ENCODE measurements at places on chromosomes 12 and 14.
A peak's percentile ranks its signal among the peaks of the same experiment; 100 is the strongest.

- no peak for DNase-seq
These were observed 111.6 kb upstream of the EGLN3 start for GRCh38 chr14:34062353-34062973.

DNA sequence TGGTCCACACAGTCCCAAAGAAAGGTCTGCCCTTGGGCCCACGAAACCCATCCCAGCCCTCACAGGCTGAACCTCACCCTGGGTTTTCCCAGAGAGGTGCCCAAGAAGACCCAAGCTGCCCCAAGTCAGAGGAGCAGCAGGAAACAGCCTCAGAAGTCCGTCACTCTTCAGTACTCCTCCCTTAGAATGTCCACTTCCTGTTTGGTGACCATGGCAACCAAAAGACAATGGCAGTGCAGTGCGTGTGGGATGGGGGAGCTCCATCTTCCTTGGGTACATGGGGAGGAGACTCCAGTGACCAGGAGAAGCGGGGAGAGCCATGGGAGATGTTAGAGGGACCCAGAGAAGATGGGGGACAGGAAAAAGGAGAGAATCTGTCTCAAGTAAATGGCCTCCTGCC is 11.3 kb downstream of the SELPLG start:
- DNase-seq: no peak

GRCh38 chr14:67705211-67705610 is 3.5 kb downstream of the RDH12 start:
- no peak for DNase-seq

GRCh38 chr12:109718390-109718789 is 4.8 kb downstream of the FAM222A start:
- no peak for DNase-seq

DNA sequence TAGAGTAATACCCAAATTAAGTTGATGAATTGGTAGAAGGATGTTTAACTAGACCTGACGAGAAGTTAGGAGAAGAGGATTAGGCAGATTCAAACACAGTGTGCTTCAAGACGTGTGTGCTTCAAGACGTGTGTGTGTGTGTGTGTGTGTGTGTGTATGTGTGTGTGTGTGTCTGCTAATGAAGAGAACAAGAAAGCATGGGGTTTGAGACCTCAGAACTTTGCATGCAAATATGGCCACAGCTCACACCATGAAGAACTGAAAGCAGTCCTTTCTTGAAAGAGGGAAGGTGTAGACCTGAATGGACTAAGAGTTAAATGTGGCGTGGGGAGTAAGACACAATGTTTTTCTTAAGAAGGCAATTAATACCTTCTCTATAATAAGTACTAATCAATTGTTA is 32.5 kb upstream of the SSPN start:
- no peak for DNase-seq

- DNase-seq: peak; percentile 52
These were observed 201.9 kb downstream of the PHETA1 start for GRCh38 chr12:111166779-111167540.

DNA sequence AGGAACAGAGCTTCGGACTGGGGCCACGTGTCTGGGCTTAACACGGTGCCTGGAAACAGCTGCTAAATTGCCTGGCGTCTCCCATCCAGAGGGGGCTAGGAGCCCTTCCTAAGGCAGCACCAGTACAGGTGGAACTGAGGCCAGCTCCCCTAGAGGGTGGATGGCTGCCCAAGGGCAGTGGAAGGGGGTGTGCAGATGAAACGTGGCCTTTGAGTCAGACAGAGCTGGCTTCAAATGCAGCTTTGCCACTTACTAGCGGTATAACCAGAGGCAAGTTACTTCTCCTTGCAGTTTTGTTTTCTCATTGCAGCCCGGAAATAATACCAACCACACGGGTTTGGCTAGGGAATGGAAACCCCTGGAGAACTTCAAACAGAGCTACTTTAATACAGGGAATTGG is 59.3 kb upstream of the SLC24A4 start:
- no peak for DNase-seq

DNA sequence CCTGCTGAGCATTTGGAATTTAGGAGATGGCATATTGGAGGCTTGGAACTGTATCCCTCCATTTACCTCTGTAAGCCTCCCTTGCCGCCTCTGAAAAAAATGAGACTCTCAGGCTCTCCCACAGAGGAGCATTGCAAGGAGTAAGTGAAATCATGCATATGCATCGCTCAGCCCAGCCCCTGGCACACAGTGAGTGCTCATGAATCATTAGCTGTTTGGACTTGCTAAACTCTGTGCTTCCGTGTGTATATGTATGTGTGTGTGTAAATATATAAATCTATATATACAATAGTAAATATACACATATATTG is 17.1 kb upstream of the TBX3 start:
- no peak for DNase-seq

DNA sequence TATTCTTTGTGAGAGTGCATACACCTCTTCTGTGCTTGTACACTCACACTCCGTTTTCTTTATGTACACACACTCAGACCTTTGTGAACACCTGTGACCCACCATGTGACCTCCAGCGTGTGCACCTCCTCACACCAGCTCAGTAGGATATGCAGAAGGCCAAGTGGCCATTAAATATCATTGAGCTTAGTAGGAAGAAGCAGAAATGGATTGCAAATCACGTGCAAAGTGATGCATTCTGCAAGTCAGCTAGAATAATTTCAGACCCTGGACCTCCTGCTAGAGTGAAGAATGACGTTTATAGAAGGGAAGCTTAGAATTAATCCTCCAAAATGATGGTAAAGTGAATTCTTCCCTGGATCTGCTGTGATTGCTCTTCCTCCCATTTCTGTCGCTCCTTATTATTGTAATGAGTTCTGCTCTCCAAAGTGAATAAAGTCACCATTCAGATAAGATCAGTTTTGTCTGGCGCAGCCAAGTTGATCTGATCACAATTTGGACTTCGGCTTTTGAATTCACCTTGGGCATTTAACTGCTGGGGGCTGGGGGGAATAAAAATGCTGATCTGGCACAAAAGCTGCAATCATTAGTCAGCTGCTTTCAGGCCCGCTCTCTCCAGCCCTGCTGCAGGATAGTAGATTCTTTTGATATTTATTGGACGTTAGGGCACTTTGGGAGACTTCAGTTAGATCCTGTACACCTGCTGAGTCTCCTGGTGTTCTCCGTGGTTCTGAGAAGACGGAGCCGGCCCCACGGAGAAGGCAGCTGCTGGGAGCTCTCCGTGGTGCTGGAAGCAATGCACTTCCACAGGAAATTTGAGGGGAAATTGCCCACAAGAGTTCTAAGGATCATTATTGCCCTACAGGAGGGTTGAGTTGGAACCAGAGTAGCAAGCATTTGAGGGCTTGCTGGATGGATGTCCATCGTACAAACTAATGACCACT is 12.4 kb upstream of the NRXN3 start:
- DNase-seq: no peak

GRCh38 chr12:121810833-121811433 is 7.1 kb downstream of the SETD1B start:
- no peak for DNase-seq

DNA sequence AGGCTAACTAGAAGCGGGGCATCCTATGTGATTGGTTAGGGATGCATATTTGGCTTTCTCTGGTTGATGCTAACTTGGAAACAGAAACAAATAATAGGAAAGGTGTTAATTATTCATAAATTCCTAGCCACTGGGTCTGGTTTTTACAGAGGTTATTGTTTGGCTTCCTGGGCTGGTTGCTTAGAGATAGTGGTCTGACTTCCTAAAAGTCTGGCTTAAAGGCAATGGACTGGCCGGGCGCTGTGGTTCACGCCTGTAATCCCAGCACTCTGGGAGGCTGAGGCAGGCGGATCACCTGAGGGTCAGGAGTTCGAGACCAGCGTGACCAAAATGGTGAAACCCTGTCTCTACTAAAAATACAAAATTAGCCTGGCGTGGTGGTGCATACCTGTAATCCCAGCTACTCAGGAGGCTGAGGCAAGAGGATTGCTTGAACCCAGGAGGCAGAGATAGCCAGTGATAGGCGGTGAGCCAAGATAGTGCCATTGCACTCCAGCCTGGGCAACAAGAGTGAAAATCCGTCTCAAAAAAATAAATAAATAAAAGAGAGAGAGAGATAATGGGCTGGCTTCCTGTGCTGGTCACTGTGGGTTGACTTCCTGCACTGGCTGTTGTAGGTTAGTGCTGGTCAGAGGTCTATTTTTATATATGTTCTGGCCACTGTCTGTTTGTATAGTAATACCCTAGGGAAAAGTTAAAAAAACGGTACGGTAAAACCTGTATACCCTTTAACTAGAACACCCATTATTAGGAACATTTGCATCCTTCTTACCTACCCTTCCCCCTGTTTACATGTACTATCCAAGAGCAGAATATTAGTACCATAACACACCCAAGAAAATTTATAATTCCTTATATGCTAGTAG is 24.1 kb downstream of the OR6S1 start:
- no peak for DNase-seq

DNA sequence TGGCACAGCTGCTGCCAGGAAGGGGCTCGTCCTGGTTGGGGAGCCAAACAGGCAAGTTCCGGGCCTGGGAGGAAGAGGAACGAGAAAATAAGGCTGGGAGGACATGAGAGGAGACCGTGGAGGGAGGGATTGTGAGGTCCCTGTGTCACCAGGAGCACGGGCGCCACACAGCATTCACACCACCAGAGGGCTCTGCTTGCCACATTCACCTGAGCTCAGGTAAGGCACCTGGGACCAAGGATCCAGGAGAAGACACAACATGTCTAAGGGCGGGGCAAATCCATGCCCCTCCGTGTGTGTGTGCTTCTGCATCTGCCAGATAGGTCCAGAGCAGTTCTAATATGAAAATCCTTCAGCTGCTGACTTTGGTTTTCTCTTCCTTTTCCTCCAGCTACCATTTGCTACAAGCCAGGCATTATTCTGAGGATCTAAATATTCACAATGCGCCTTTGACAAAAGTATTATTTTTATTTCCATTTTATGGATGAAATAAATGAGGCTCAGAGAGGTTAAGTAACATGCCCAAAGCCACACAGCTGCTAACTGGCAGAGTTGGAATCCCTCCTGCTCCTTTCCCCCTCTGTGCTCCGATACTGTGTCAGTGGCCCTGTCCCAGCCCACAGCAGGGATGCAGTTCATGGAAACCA is 14.6 kb downstream of the RAPGEF3 start:
- no peak for DNase-seq

GRCh38 chr14:103719751-103720150 is 4.1 kb downstream of the ZFYVE21 start:
- no peak for DNase-seq

- no peak for DNase-seq
These were observed 556 bp downstream of the PHETA1 start for GRCh38 chr12:111368291-111368787.

- no peak for DNase-seq
These were observed 473.0 kb downstream of the RAD51B start for GRCh38 chr14:68292441-68293215.

DNA sequence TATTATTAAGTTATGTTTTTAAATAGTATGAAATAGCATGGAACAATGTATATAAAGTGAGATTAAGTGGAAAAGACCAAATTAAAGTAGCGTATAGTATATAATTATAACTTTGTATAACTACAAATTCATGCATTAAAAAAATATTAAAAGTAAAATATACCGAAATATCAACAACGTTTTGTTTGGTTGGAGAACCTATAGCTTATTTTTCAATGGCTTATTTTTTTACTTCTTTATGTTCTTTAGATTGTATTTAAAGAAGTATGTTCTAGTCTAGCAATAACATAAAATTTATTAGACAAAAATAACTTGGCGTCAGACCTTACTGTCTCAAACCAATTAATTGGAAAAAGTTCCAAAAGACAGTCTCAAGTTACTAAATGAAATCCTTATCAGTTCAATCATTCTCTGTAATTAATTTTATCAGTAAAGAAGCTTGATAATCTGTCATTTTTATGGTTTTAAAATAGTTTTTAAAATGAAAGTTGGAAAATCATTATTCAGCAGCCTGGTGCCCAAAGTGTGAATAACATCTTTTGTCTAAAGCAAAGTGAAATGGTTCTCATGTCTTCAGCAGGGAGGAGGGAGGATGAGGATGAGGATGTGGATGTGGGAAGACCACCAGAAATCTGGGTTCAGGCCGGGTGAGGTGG is 46.7 kb downstream of the IRAK3 start:
- DNase-seq: no peak

- DNase-seq: no peak
These were observed 133.8 kb upstream of the FOXN3 start for GRCh38 chr14:89550821-89551220.

GRCh38 chr12:3061501-3062215 is 15.5 kb upstream of the TSPAN9 start:
- no peak for DNase-seq

GRCh38 chr14:90970167-90970600 is 90.3 kb downstream of the RPS6KA5 start:
- DNase-seq: no peak

- no peak for DNase-seq
These were observed 9.0 kb downstream of the RPS6KL1 start for GRCh38 chr14:74913986-74914573.

DNA sequence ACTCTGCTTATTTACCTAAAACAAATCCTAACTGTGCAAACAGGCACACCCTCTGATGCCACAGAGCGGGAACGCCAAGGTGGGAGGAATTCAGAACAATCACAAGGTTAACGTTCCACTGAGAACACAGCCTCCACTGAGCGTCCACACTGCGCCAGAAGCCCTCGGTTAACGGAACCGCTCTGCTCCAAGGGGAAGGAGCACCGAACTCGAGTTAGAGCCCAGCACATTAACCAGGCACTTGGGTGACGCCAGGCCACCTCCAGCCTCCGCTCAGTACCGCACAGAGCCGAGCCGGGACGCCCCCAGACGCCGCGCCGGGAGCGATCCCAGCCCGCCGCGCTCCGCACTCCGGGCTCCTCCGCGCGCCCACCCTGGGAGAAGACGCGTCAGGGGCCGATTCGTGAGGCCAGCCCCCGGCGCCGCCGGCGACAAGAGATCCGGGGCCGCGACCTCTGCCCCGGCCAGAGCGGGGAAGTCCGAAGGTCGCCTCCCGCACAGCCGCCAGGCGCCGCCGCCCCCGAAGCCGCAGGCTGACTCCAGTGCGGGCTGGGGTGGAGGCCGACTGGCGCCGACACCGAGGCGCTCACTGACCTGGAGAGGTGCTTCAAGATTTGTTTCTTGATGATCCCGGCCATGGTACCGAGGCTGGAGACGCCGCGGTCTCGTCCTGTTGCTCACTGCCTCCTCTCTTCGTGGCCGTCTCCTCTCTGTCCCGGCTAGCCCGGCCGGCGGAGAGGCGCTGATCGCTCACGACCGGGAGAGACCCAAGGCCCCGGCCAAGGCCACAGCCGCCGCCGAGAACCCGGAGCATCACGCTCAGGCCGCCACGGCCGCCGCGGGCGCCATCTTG is 450 bp downstream of the BLTP3B start:
- DNase-seq: peak; percentile 63

DNA sequence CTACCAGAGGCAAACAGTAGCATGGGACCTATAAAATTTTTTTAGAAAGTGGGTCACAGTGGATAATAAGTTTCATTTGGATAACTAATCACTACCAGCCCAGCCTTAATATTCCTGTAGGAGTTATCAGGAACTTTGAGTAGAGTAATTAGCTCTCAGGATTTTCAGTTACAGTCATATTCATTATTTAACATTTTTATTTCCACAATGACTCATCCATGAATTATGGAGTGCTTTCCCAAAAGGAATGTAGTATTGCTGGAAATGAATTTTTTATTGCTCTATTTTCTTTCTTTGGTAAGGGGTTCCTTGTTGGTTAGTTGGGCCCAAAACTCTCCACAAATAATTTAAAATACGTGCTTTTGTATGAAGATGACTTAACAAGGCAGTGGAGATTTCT is 53.7 kb downstream of the ERC1 start:
- DNase-seq: no peak

- DNase-seq: peak; percentile 3
These were observed 682 bp upstream of the TRIP11 start for GRCh38 chr14:92040431-92041051.
